ENCODE measurements at places on chromosomes 1 and 21.

DNA sequence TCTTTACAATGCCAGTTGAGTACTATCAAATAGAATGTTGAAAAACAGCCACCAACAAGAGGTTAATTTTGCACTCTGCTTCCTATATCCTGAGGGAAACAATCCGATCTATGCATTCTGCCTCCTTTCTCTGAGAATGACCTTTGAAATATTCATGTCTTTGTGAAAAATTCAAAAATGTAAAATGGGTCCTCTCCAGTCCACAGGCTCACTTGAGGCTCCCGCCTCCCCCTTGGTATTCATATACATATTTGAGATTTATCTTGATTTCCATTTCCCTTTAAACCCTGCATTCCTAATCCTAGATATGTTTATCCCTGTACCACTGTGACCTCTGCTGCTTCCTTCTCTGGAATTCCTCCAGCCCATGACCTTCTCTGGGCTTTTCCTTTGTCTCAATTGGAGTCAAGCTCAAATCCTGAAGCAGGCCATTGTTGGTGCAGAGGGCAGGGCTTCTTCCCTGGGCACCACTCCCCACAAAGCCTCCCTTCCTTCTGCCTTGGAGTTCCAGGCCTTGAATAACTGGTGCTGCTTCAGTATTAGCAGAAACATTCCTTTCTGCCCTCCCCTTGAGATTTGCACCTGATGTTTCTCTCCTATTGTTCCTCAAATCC is 296.8 kb downstream of the PBX1 start:
- no peak for DNase-seq

GRCh38 chr1:56540467-56540866 is 38.9 kb downstream of the PLPP3 start:
- DNase-seq: no peak

GRCh38 chr21:44888581-44889550 is 15.4 kb upstream of the PTTG1IP start:
- no peak for DNase-seq

DNA sequence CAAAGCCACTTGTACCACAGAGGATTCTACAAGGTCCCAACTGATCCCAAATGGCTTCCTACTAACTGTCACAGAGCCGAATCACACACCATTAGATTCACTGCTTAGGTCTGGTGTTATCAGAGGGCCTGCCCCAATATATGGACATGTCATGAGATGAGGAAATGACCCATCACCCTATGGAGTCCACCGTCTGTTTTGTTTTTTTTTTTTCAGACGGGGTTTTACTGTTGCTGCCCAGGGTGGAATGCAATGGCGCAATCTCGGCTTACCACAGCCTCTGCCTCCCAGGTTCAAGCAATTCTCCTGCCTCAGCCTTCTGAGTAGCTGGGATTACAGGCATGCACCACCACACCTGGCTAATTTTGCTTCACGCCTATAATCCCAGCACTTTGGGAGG is 83.8 kb upstream of the ETS2 start:
- DNase-seq: no peak

GRCh38 chr1:167520711-167521206 is 2.4 kb upstream of the CD247 start:
- no peak for DNase-seq

DNA sequence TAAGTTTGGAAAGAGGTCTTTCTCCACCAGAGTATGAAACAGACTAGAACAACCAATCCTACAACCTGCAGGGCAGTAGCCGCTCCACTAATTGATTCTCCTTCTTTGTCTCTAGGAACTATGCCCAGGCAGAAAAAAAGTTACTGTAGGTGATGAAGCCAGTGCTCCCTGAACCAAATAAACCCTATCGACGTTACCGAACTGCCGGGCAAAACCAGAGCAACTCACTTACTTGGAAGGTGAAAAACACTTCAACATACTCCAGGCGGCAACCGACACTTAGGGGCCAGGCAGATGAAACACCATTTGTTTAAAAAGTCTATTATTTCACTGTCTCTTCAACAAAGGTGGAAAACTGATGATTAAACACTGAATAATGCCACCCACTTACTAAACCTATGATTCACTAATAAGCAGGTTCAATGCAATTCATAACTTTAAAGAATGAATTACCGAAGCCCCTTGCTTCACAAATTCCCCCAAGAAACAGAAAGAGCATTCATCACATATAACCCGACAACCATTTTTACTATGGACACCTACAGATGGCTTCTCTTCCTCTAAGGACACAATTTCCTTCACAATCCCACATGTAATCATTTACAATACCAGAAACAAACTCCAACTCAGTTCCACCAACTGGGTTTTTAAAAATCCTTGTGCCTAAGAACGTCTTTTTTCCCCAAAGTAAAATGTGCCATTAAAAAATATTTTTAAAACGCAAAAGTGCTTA is 1.6 kb downstream of the NRIP1 start:
- DNase-seq: no peak

All from NCI-H1694 treated with DMSO at 0.1 percent for 48 hours (cell line).